ENCODE measurements at places on chromosomes 12 and 14.

GRCh38 chr12:4910502-4911315 is 1.0 kb downstream of the KCNA1 start:
- DNase-seq, result no peak

GRCh38 chr14:68705741-68706283 is 87.1 kb downstream of the ZFP36L1 start:
- DNase-seq, result no peak

DNA sequence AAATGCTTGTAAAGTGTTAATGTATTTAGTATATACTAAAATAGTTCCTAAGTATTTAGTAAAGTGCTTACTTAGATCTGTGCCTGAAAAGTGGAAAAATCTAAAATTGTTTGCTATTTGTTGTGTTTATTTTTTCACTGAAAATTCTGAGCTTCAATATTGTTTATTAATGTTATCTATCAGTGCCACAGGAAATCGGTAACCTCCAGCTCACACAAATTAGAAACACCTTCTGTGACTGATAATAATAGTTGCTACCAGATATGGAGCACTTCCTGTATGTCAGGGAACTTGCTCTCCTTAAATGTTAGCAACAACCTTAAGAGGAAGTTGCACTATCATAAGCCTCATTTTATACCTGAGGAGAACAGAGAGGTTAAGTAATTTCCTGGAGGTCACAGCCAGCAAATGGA is 723 bp upstream of the LRP10 start:
- no peak for DNase-seq

GRCh38 chr12:5332551-5332950 is 99.4 kb upstream of the NTF3 start:
- no peak for DNase-seq

DNA sequence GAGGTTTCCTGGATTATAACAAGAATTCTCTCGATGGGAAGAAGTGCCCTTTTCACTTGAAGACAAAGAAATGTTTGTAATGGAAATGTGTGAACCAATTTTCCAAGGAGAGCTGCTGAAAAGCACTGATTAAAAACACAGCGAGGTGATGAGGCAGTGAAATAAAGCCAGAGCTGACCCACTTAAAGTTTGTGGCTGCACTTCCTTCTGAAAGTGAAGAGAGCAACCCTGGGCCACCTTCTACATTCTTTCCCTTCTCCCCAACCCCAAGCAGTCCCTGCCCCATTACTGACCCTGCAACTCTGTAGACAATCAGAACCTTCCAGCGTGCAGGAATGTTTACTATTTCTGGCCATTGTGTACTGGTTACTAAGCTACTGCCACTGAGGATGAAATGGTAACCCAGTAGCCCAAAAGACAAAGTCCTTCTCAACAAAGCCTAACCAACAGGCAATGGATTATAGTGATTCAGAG is 173.9 kb downstream of the TTC7B start:
- DNase-seq, result no peak

DNA sequence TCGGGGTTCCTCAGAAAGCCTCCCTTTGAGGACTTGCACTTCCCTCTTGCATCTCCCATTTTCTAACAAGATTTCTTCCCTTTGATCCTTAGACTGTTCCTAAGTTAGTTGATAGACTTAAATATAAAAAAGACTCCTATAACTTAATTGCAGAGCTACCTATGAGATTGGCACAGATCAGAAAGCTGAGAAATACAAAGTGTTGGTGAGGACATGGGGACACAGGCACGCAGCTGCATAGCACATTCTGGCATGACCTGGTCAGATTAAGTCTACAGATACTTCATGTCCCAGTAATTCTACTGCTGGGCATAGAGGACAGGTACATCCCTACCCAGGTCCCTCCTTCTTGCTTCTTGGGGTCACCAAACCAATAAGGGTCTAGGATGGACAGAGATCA is 141.7 kb upstream of the LHX5 start:
- no peak for DNase-seq

- no peak for DNase-seq
Observed at GRCh38 chr12:29563636-29564035, 66.2 kb upstream of the OVCH1 start.

GRCh38 chr12:65859519-65859918 is 35.2 kb downstream of the HMGA2 start:
- DNase-seq, result no peak

GRCh38 chr14:35281341-35281740 is 10.8 kb upstream of the PSMA6 start:
- DNase-seq, result no peak

GRCh38 chr14:91931478-91932088 is 15.9 kb downstream of the FBLN5 start:
- no peak for DNase-seq

- no peak for DNase-seq
Observed at GRCh38 chr12:131455581-131456110, 255.2 kb upstream of the SFSWAP start.

GRCh38 chr12:93351726-93352125 is 26.0 kb upstream of the NUDT4 start:
- no peak for DNase-seq

- no peak for DNase-seq
Observed at GRCh38 chr14:100304825-100305323, 1.4 kb downstream of the SLC25A29 start.

- DNase-seq, result no peak
Observed at GRCh38 chr14:28765831-28766468, 637 bp upstream of the FOXG1 start.

DNA sequence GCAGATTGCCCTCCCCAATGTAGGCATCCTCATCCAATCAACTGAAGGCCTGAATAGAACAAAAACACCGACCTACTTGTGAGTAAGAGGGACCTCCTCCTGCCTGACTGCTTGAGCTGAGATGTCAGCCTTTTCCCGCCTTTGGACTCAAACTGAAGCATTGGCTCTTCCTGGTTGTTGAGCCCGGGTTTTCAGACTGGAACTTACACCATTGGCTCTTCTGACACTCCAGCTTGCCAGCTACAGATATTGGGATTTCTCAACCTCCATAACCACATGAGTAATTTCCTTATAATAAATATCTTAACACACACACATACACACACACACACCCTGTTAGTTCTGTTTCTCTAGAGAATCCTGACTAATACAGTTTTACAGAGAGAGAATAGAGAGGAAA is 173.4 kb upstream of the NTF3 start:
- DNase-seq, result no peak
